ENCODE measurements at places on chromosomes 6 and 20.

- DNase-seq: no peak
Measured at GRCh38 chr6:36659271-36659670, 19.2 kb upstream of the CDKN1A start.

GRCh38 chr6:70060680-70061079 lies 194.3 kb downstream of the COL19A1 start:
- no peak for DNase-seq

DNA sequence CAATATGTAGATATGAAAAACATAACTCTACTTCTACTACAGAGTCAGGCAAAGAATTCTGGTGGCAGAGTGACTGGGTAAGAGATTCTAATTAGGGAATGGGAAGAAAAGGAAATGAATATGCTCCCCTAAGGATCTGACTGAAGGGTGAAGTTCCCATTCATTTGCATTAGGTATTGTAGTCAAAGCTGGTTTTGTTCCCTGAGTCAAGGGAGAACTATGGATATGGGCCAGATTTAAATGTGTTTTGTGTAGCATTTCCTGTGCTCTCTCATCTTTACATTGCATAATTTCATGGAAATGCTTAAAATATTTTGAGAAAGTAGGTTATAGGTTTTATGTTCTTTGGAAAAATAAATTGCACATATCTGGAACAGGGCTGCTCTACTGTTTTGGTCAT lies 299.7 kb downstream of the BTBD3 start:
- no peak for DNase-seq

GRCh38 chr20:35657271-35657670 lies 7.4 kb downstream of the CPNE1 start:
- no peak for DNase-seq

- DNase-seq: no peak
Measured at GRCh38 chr6:116359131-116359530, 11.6 kb upstream of the DSE start.

- DNase-seq: no peak
Measured at GRCh38 chr6:161413355-161413771, 139.5 kb upstream of the AGPAT4 start.

DNA sequence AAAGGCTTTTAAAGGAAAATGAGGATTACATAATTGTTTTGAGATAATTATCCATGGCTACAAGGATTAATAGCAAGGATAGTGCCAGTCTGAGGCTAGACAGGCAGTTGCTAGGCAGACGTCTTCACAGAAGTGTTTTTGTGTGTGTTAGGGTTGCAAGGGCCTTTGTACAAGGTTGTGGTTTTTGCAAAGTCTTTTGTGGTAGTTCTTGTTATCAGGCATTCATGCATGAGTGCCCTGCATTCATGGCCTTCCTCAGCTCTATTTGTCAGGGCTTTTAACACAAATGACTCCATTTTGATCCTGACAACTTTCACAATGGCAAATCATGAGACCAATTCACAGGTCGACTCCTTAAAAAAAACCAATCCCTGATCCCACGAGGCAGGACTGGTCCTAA lies 68.1 kb upstream of the TXNDC5 start:
- no peak for DNase-seq

Data from HTR-8/SVneo (cell line).